ENCODE measurements at places on chromosomes 1 and 21.

- no peaks in the 10 kb centered on the region for H3K36me3 ChIP-seq
- no peak overlapping the region for H3K27ac ChIP-seq
- no peaks in the 10 kb centered on the region for H3K4me1 ChIP-seq
- no peak for DNase-seq
- no peak overlapping the region for H3K4me3 ChIP-seq
- H3K27me3 ChIP-seq: no peaks in the 10 kb centered on the region
Observed at GRCh38 chr1:118244194-118244593, 59.2 kb upstream of the SPAG17 start.

- no peaks in the 10 kb centered on the region for H3K4me1 ChIP-seq
- no peak overlapping the region for H3K4me3 ChIP-seq
- H3K36me3 ChIP-seq: no peaks in the 10 kb centered on the region
- no peaks in the 10 kb centered on the region for H3K27me3 ChIP-seq
- DNase-seq: no peak
Observed at GRCh38 chr1:92066321-92066720, 8.9 kb downstream of the SETSIP start.

DNA sequence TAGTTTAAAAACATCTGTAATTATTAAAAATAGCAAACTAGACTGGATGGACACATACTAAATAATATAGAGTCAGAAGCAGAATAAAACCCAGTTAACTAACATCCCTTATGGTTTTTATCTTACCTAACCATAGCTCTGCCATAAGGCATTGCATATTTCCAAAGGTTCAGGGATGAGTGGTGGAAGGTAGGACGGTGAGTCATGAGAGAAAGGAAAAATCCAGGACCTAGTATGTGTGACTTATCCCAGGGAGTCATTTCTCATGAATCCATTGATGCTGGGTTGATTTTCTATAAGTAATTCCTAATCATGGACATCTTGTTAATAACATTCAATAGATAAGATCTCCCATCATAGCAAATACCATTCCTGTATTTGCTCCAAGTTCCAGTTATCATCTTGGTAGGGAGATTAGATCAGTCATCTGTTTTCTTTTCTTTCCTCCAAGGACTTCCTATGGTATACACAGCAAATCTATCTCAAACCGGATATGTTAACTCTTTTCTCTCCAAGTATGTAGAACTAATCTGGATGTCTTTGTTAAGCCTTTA lies 490.7 kb upstream of the B3GALT2 start:
- peaks cover 2% of the 10 kb centered on the region for H3K27me3 ChIP-seq
- H3K4me3 ChIP-seq: no peak overlapping the region
- no peaks in the 10 kb centered on the region for H3K4me1 ChIP-seq
- DNase-seq: no peak

- no peaks in the 10 kb centered on the region for H3K4me1 ChIP-seq
- no peak overlapping the region for H3K27ac ChIP-seq
- no peaks in the 10 kb centered on the region for H3K36me3 ChIP-seq
- H3K27me3 ChIP-seq: no peaks in the 10 kb centered on the region
Observed at GRCh38 chr1:20087668-20088067, 17.7 kb downstream of the PLA2G5 start.

DNA sequence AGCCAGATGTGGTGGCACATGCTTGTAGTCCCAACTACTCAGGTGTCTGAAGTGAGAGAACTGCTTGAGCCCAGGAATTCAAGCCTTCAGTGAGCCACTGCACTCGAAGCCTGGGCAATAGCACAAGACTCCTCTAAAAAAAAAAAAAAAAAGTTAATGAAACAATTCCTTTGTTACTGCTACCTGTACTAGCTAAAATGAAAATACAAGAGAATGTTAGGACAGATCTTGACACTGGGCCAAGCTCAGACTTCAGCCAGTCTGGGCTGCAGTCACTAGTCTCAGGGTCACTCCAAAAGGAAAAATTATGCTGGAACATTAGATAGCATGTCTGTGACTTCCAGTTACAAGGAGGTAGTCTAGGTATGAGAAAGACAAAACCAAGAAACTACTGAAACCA lies 56.5 kb downstream of the TRIM33 start:
- H3K4me1 ChIP-seq: peaks cover 24% of the 10 kb centered on the region
- DNase-seq: no peak
- H3K27me3 ChIP-seq: no peaks in the 10 kb centered on the region
- H3K27ac ChIP-seq: no peak overlapping the region

GRCh38 chr1:54600947-54601721 lies 22.2 kb downstream of the FAM151A start:
- no peak overlapping the region for H3K4me3 ChIP-seq
- no peak for DNase-seq
- peaks cover 5% of the 10 kb centered on the region for H3K4me1 ChIP-seq
- no peaks in the 10 kb centered on the region for H3K27me3 ChIP-seq

DNA sequence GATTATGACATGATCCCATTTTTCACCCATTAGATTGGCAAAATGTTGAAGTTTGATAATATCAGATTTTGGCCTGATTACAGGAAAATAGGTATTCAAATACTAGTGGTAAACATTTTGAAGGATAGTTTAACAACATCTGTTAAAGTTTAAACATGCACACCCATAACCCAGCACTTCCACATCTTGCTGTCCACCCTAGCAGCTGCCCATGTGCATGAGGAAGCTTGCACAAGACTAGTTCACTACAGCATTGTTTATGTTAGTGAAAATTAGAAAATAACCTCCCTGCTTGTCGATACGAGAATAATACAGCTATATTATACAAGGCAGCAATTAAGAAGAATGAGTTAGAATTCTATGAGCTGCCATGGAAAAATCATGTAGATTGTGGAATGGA lies 127.6 kb downstream of the C1orf21 start:
- no peak overlapping the region for H3K27ac ChIP-seq
- no peaks in the 10 kb centered on the region for H3K36me3 ChIP-seq
- no peaks in the 10 kb centered on the region for H3K4me1 ChIP-seq
- H3K4me3 ChIP-seq: no peak overlapping the region
- no peak for DNase-seq
- no peaks in the 10 kb centered on the region for H3K27me3 ChIP-seq

DNA sequence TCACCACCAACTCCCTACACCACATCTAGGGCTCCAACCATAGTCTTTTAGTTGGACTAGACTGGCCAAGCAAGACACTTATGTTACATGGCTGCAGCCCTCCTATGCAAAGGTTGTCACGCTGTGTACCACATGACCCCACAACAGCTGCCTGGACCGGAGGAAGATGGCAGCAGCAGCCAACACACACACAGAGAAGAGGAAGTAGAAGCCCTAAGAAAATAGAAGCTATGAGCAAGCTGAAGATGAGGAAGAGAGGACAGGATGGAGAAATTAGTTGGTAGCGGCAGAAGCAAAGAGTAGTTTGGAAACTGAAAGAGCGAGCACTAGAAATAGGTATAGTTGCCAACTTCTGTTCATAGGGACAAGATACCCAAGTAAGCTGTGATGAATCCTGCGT lies 60.8 kb upstream of the RALGPS2 start:
- no peaks in the 10 kb centered on the region for H3K4me1 ChIP-seq
- no peak overlapping the region for H3K27ac ChIP-seq
- no peaks in the 10 kb centered on the region for H3K36me3 ChIP-seq
- no peak overlapping the region for H3K4me3 ChIP-seq
- peaks cover 4% of the 10 kb centered on the region for H3K27me3 ChIP-seq

GRCh38 chr1:185487026-185487425 lies 170.0 kb upstream of the IVNS1ABP start:
- H3K36me3 ChIP-seq: peaks cover 3% of the 10 kb centered on the region
- H3K27me3 ChIP-seq: peaks cover 2% of the 10 kb centered on the region
- no peak for DNase-seq
- peaks cover 9% of the 10 kb centered on the region for H3K4me1 ChIP-seq

GRCh38 chr1:117568999-117569398 lies 36.8 kb upstream of the TENT5C start:
- peaks cover 27% of the 10 kb centered on the region for H3K4me1 ChIP-seq
- H3K4me3 ChIP-seq: no peak overlapping the region
- H3K27ac ChIP-seq: no peak overlapping the region
- no peaks in the 10 kb centered on the region for H3K36me3 ChIP-seq

- peaks cover 13% of the 10 kb centered on the region for H3K4me1 ChIP-seq
- DNase-seq: no peak
- H3K36me3 ChIP-seq: peaks cover 55% of the 10 kb centered on the region
- no peak overlapping the region for H3K4me3 ChIP-seq
- H3K27ac ChIP-seq: peak overlapping the region; percentile 14
Observed at GRCh38 chr1:234433563-234434285, 45.3 kb downstream of the TARBP1 start.

DNA sequence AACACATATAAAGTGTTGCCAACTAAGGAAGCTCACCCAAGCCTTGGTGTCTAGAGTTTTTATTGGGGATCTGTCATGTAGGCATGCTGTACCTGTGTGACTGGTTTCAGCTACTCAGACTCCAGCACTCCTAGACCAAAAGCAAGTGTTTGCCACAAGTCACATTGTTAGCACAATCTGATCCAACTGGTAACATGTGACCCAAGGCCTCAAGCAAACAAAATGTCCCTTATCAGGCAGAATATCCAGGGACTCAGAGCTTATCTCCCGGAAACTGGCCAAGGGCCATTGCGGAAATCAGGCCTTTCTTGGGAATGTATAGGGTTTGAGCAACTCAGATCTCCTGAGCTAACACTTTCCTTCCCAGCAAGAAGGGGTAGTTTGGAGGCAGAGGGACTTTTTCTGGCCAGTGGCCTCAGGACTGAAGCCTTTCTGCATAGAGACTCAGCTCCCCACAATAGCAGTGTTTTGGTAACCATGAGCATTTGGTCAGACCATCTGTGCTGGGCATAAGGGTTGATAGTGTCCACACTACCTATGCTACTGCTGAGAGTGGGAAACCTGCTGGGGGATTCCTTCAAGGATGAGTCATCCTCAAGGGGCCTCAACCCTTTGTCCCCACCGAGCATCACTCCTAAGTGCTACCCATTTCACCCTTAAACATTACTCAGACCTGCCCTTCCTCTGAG lies 29.6 kb downstream of the NHLH2 start:
- no peak overlapping the region for H3K27ac ChIP-seq
- no peaks in the 10 kb centered on the region for H3K4me1 ChIP-seq
- H3K4me3 ChIP-seq: no peak overlapping the region
- no peak for DNase-seq
- H3K36me3 ChIP-seq: no peaks in the 10 kb centered on the region
- H3K27me3 ChIP-seq: peaks cover 11% of the 10 kb centered on the region

- no peak overlapping the region for H3K27ac ChIP-seq
- no peak overlapping the region for H3K4me3 ChIP-seq
- H3K36me3 ChIP-seq: peaks cover 4% of the 10 kb centered on the region
- DNase-seq: no peak
- H3K27me3 ChIP-seq: peaks cover 21% of the 10 kb centered on the region
Observed at GRCh38 chr1:41935226-41935625, 16.5 kb upstream of the HIVEP3 start.

GRCh38 chr1:117093091-117093534 lies 28.4 kb downstream of the TRIM45 start:
- no peak overlapping the region for H3K4me3 ChIP-seq
- peaks cover 64% of the 10 kb centered on the region for H3K36me3 ChIP-seq
- H3K27me3 ChIP-seq: no peaks in the 10 kb centered on the region
- DNase-seq: no peak
- H3K27ac ChIP-seq: peak overlapping the region; percentile 61

- no peaks in the 10 kb centered on the region for H3K36me3 ChIP-seq
- no peak overlapping the region for H3K4me3 ChIP-seq
- no peaks in the 10 kb centered on the region for H3K27me3 ChIP-seq
- no peak overlapping the region for H3K27ac ChIP-seq
- DNase-seq: no peak
- no peaks in the 10 kb centered on the region for H3K4me1 ChIP-seq
Observed at GRCh38 chr1:100735244-100735643, 15.7 kb downstream of the VCAM1 start.

- H3K36me3 ChIP-seq: no peaks in the 10 kb centered on the region
- no peak for DNase-seq
- H3K4me3 ChIP-seq: no peak overlapping the region
- H3K4me1 ChIP-seq: peaks cover 5% of the 10 kb centered on the region
- H3K27me3 ChIP-seq: peaks cover 17% of the 10 kb centered on the region
Observed at GRCh38 chr1:119873135-119874015, 22.9 kb downstream of the ADAM30 start.

DNA sequence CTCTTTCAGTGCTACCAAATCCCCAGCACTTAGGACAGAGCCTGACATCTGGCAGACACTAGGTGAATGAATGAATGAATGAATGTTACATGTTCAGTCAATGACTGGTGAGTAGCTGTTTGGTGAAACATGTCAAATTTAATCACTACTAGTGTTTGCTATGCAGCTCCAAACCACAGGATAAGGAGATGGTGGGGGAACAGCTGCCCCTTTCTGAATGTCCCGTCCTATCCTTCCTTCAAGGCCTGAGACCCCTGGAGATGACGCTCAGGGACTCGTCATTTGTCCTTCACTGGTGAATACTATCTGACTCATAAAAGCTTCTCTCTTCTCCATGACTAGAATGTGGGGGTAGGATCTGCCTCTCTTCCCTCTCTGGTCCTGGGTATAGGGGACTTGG lies 175.4 kb downstream of the HIVEP3 start:
- DNase-seq: no peak
- H3K4me1 ChIP-seq: peaks cover 94% of the 10 kb centered on the region
- peak overlapping the region; percentile 76 for H3K27ac ChIP-seq
- no peaks in the 10 kb centered on the region for H3K27me3 ChIP-seq
- no peak overlapping the region for H3K4me3 ChIP-seq

DNA sequence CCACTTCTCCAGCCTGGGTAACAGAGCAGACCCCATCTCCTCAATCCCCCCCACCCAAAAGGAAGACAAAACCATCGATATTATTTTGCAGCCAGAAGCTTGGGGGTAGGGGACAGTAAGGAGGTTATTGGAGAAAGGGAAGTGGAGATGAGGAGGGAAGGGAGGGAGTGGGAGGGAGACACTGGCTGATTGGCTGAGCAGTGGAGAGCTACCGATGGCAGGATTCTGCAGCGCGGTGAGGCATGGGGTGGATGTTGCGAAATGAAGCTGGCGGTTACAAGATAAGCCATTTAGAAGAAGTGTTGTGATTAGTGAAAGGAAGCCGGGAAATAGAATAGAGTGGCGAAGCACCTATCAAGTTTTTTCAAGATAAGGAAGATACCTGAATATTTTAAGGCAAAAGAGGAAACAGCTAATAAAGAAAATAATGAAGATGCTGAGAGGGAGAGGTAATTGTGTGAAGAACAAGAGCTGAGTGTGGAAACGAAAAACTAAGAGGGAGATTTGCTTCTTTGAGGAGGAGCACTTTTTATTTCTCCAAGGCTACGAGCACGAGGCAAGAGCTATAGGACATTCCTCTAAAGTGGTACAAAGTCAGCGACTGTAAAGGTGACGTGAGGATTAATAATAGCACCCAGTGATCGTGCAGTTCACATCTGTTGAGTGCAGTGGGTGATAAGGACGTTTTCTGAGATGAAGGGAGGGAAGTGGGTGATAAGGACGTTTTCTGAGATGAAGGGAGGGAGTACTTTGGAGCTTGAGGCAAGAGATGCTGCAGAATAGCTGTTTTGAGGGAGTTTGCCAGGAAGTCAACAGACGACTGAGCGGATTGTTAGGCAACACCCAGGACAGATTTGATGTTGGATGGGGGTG lies 103.2 kb upstream of the KIF26B start:
- peaks cover 25% of the 10 kb centered on the region for H3K4me1 ChIP-seq
- peaks cover 2% of the 10 kb centered on the region for H3K36me3 ChIP-seq
- no peaks in the 10 kb centered on the region for H3K27me3 ChIP-seq
- DNase-seq: peak; percentile 12

Data from activated T-helper 1 cell treated with anti-CD3 and anti-CD28 coated beads, Interleukin-12 subunit alpha, Interleukin-12 subunit beta, Interleukin-2, Interleukin-4 antibody, amounts not matched to agents 30 ng/mL and 10 ng/mL and 1 ng/mL, durations not matched to agents 14 hours and 24 hours and 36 hours (primary cell).